NCI-H1417 treated with DMSO at 0.1 percent for 48 hours (cell line): ENCODE measurements at places on chromosomes 12 and 14.

DNA sequence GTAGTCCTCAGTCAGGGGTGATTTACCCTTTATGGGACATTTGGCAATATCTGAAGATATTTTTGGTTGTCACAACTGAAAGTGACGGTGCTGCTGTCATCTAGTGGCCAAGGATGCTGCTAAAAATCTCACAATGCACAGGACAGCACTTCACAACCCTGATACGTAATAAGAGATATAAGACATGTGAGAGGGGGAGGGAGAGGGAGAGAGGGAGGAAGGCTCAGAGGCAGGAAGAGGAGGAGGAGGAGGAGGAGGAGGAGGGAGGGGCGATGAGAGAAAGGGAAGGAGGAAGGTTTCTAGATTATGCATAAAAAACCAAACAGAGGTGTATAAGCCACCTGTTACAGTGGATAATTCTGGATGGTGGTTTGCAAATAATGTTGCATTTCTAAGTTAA, 14.3 kb downstream of the MYL2 start:
- no peak for DNase-seq

DNA sequence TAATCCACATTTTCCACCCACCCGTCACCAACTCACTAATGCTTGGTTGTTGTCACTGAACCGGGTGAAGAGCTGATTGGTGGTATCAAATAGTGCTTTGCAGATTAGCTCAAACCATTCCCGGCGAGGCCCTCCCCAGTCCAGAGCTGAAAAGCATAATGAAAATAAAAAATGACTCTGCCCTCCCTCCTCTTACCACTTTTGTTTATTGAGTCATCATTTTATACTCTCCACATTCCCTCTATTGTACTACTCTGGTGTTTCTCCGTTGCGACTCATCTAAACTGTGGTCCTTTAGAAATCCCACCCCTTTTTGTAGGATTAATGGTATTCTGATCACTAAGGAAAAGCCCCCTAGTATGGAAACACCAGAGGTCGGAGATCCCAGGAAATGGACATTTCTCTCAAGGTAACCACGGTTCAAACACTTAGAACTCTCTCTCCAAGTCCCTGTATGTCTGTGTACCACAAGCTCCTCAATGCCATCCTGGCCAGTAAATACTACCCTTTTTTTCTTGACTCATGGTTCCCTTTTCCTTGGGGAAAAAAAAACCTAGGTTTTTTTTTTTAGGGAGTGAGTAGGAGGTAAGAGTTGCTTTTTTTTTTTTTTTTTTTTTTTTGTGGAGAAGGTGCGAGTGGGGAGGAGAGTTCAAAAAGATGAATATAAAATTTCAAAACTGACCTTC, 42.0 kb downstream of the AREL1 start:
- DNase-seq, result no peak

- no peak for DNase-seq
Observed at GRCh38 chr14:83416476-83416875, 1882.8 kb upstream of the SEL1L start.

DNA sequence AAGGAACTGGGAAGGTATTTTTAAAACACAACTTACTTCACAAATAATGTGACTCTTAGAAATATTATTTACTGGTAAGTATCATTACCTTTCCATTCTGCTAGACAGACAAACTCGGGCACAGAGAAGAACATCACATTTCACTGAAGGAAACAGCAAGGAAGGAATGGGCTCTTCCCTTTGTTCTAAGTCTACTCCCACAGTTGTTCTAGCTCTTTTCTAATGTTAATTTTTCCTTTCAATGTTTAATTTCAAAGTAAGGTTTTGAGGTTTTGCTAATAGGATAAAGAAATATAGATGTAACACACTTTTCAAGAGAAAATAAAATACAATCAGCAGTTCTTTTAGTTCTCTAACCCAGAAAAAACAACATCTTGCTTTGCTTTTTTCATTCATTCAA, 7.0 kb downstream of the NID2 start:
- DNase-seq, result no peak

DNA sequence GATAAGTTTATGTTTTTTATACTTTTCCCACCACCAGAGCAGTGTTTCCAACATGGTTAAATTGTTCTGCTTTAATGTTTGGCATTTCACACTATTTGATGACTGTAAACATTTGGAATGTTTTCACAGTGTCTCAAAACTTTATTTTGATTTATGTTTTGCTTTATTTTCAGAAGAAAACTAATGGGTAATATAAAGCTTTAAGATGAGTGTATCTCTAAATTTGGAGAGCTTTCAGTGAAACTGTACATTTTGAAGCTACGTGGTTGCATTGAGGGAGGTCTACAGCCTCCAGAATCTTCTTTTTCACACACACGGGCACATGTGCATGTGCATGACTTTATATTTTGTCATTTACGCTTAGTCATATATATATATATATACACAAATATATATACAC, 10.7 kb downstream of the BICD1 start:
- DNase-seq, result no peak

DNA sequence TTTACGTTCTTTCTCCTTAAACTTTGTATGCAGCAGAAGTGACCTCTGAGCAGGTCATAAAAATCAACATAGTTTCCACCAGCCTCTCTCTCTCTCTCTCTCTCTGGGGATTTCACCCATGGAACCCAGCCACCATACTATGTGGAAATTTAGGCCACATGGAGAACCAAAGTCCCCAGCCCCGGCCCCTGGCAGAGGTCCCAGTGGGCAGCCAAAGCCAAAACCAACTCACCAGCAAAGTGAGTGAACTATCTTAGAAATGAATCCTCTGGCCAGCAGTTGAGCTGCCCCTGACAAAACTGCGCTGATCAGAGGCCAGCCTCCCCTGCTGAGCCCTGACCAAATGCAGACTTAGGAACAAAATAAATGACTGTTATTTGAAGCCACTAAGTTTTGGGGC, 9.2 kb downstream of the DUSP6 start:
- no peak for DNase-seq

DNA sequence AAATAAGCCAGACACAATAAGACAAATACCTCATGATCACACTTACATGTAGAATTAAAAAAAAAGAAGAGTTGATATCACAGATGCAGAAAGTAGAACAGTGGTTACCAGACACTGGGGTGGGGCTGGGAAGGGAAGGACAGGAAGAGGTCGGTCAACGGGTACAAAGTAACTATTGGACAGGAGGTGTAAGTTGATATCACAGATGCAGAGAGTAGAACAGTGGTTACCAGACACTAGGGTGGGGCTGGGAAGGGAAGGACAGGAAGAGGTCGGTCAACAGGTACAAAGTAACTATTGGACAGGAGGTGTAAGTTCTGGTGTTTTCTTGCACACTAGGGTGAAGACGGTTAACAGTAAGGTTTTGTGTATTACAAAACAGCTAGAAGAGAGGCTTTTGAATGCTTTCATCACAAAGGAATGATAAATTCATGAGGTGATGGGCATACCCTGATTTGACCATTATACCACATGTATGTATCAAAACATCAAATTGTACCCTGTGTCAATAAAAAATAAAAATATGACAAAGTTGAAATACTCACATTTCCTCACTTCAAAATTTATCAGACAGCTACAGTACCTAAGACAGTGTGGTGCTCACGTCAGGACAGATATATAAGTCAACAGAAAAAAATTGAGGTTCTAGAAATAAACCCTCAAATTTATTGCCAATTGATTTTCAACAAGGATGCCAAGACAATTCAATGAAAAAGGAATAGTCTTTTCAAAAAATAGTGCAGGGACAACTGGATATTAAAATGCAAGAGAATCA, 32.8 kb downstream of the GALC start:
- DNase-seq, result no peak

DNA sequence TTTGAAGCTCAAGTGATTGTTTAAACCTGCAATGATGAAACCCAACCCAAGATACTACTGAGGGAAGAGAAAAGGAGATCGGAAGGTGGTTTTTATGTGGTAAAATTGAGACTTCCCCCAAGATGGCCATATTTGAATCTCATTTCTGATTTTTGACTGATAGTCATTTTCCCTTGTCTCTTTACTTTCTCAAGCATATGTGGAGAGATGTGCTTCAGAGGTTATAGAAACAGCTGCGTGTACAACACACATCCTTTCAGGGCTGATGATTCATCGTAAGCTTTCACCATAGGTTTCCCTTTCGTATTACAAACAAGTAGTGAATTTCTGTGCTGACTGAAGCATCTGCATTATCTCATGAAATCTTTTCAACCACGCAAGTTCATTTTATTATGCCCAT, 276.2 kb downstream of the EMP1 start:
- no peak for DNase-seq

- DNase-seq, result no peak
Observed at GRCh38 chr12:109652233-109652976, 61.2 kb upstream of the FAM222A start.

DNA sequence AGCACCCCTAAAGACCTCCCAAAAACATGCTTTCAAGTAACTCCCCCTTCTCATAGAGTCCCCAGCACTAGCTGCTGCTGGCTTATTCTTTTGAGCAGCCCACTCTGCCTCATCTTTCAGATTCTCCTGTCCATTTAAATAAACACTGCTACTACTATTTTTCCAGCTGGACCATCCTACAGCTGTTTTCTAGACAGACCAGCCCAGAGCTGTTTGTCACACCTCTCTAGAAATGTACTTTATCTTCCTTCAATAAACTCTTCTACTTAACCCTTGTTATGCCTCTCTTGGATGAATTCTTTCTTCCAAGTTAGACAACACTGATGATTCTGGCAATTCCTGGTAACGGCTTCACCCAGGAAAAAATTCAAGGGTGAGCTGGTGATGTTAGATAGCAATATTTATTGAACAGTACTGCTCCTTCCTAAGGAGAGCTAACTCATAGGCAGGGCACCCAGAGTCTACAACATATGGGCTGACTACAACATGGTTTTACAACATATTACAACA, 995.7 kb downstream of the LRFN5 start:
- no peak for DNase-seq

DNA sequence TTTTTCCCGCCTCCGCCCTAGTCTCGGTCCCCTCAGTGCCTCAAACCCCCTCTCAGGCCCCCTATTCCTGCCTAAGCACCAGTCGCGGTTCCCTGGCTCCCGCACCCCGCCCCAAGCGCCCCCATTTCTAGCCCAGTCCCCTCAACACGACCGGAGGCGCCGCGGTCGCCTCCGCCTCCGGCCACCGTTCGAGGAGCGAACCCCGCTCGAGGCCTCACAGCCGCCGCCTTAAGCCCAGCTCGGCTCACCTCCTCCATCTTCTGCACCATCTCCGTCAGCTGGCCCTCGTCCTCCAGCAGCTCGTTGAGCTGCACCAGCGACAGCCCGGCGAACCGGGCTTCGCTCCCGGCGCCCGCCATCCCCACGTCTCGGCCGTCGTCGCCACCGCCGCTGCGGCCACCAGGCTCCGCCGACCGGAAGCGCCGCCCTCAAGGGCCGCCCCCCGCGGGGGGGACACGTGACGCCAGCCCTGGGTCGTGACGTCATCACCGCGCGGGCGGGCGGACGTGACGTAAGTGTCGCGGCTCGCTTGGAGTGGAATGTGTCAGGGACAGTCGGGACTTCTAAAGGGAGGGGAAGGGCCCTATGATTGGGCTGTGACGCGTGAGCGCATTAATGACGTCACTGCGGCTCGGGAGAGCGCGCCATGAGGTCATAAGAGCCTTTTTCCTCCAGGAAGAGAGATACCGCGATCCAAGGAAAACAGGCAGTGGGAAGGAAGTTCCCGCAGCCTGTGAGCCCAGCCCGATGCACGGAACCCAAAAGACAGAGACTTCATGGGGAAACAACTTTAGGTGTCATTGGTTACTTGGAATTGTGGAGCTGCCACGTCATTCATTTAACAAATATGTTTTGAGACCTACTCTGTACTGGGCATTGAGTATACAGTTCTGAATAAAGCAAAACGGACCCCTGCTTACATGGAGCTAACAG, at the start of gene VPS37B:
Gene VPS37B (minus strand): TSS at position 421 of the 933 bp plus-strand sequence. CDS start 62 bp downstream, at position 359.
- DNase-seq, result peak; percentile 27

GRCh38 chr12:132356691-132357622, 27.6 kb upstream of the GALNT9 start:
- no peak for DNase-seq

DNA sequence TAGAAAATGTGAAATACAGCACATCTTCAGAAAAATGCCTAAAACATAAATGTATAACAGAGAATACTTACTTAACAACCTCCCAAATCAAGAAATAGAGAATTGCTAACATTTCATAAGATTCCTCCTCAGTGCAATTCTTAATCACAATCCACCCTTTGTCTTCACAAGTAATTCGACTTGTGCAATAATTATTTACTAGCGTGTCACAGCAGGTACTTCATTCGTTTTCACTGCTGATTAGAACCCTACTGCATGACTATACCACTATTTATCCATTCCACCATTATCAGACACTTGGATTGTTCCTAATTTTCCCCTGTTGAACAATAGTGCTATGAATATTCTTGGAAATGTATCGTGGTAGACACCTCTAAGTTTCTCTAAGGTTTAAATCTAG, 64.9 kb upstream of the BBS10 start:
- no peak for DNase-seq

DNA sequence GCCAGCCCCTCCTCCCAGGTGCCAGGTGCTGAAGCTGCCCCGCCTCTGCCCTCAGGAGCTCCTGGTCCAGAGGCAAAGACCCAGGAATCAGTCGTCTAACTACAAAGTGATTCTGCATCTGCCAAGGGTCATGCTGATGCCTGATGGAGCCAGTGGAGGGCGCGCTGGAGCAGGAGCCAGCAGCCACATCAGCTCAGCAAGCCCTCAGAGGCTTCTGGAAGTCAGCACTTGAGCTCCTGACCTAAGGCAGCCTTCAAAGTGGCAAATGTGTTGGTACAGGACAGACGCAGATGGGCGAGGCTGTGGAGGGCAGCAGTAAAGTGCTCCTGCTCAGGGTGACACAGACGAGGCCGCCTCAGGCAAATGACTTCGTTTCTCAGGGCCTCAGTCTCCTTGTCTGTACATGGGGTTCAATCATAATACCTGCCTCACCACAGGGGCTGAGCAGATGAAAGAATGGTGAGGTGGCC, 10.9 kb downstream of the C12orf43 start:
- DNase-seq, result no peak

- DNase-seq, result no peak
Observed at GRCh38 chr12:33795536-33795935, 226.8 kb upstream of the ALG10 start.

GRCh38 chr12:55698965-55699364, 8.7 kb downstream of the ITGA7 start:
- DNase-seq, result no peak

GRCh38 chr14:90551070-90551704, 154.4 kb downstream of the CALM1 start:
- DNase-seq, result no peak

GRCh38 chr12:113260127-113260526, 38.9 kb downstream of the TPCN1 start:
- DNase-seq, result no peak
